ENCODE measurements at places on chromosomes 1 and 21.

DNA sequence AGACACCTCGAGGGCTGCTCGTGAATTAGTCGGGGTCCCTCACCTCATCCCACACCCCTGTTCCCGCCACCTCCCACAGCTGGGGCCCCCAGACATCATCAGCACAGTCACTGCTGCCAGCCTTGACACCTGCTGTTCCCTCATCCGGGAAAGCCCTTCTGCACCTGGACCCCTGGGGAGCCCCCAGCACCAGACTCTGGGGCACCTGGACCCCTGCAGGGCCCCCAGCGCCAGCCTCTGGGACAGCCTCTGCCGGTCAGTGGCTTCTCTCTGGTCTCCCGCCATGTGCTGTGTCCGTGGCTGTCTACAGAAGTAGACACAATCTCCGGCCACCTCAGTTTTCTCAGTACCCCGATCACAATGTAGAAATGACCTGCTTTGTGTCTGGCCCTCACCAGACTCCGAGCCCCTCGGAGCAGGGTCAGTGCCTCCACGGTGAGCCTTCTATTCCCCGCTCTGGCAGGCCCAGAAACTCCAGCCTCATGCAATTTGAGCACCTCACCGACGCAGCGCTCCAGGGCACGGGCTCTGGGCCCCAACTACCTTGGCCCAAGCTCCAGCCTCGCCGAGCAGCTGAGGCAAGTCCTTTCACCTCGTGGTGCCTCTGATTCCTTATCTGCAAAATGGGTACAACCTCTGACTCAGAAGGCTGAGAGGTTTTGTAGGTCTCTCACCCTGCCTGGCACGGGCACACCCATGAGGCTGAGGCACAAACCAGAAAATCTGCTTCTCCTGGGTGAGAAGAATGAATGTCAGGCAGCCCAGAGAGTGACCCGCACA is 84.7 kb downstream of the RIPK4 start:
- DNase-seq, result no peak

- peak; percentile 45 for DNase-seq
These were observed 577 bp downstream of the IKBKE start for GRCh38 chr1:206470692-206471414.

GRCh38 chr1:180365039-180365438 is 135.0 kb downstream of the LHX4 start:
- no peak for DNase-seq

DNA sequence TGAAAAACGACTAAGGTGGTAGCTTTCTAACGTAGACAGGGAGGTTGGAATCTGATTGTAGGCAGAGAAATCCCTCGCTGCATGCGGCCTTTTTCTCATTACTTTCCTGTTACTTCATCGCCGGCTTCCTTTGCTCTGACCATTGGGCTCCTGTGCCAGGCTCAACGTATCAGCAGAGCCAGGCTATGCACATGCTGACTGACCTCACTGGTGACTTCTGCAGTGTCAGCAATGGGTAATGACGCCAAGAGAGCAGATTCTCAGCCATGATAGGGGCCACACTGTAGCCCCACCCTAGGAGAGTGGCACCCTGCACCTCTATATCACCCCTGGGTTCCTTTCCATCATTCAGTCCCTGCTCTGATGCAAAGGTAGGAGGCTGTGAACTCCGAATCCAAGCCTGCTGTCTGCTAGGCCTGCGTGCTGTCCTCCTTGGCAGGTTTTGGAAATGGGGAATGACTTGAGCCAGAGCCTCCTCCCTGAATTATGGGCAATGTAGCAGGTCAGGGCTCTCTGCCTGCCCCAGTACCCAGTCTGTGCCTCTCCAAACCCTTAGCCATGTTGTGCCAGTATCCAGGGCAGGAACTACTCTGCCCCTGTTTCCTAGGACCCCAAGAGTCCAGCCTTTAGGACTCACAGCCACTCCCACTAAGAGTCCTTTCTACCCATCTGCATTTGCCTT is 11.4 kb downstream of the PPFIA4 start:
- no peak for DNase-seq

- no peak for DNase-seq
These were observed 156.0 kb downstream of the GLUL start for GRCh38 chr1:182235604-182235951.

- no peak for DNase-seq
These were observed 275.4 kb upstream of the TMEM51 start for GRCh38 chr1:14878124-14878523.

GRCh38 chr1:198128533-198128932 is 28.3 kb upstream of the NEK7 start:
- no peak for DNase-seq

GRCh38 chr1:103353391-103353790 is 172.1 kb upstream of the RNPC3 start:
- no peak for DNase-seq

GRCh38 chr1:231694465-231695077 is 68.0 kb downstream of the DISC1 start:
- no peak for DNase-seq

DNA sequence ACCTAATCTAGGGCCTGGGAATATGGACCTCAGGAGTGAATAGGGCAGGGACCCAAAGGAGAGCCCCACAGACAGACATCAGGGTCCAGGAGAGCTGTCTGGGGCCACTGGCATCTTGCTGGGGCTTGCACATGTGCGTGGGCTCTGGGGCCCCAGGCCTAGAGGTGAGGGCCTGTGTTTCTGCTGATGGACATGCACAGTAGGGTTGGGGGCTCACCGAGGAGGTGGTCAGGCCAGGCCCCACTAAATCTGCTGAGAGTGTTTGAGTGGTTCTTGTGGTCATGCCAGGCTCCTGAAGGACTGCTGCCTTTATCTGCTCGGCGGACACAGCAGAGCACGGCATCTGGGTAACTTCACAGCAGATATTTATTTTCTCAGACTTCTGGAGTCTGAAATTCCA is 87.4 kb downstream of the OBSCN start:
- no peak for DNase-seq

DNA sequence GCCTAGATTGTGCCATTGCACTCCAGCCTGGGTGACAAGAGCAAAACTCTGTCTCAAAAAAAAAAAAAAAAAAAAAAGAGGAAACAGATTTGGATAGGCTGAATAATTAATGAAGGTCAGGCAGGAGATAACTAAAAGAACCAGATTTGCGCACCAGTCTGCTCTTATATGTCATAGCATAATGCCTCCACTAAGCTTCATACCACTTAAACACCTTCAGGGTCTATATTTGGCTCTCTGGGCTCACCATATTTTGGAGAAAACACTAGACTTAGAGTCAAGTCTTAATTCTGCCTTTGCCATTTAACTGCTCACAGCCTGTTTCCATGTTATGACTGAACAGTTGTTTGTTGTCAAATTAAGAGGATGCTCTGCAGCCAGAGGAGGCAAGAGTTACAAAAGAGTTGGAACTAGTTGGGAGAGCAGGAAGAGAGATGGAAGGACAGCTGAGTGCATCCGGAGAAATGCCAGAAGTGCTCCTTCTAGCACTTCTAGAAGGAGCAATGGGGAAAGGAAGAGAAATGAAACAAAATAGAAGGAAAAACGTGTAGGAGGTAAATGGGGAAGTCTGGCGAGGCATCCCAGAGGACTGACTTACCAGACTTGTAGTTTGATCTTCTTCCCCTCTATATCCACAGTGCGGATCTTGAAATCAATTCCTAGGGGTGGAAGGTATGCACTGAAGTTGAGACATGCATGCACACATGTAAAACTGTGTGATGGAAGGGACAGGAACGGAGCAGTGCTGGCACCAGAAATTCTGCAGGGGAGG is 1.8 kb downstream of the RAB13 start:
- DNase-seq, result no peak

- no peak for DNase-seq
These were observed 617.4 kb downstream of the USP25 start for GRCh38 chr21:16347223-16347622.

DNA sequence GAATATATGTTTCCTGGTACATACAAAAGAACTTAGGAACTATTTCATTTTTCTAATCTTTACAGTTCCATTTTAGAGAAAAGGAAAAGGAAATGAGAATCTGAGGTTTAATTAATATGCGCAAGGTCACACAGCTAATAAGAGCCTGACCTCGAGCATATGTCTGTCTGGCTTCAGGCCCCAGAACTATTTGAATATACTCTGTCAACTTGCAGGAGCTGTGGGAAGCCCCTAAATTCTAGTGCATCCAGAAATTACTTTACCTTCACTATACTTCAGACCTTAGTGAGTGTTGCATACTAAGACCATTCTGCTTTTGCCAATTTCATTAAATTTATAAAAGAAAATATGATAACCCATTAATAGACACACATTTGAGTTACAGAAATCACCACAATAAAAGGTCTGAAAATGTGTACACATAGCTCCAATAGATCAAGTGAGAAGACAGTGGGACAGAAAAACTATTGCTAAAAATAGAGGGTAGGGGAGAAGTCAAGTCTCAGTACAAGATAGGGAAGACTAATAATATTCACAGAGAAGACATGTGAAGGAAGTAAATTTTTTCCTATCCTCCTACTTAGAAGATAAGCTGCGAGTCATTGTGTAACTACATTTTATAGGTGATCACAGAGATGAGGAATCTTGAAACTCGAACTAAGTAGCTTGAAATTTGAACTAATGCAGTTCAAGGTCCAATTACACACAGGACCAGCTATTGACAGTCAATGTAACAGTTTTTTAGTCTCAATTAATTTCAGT is 3.8 kb downstream of the RGS13 start:
- DNase-seq, result no peak

- no peak for DNase-seq
These were observed 27.3 kb downstream of the SPSB1 start for GRCh38 chr1:9319789-9320519.

GRCh38 chr1:206635978-206636345 is 626 bp downstream of the DYRK3 start:
- DNase-seq, result no peak

GRCh38 chr1:1024771-1025699 is 5.1 kb downstream of the AGRN start:
- no peak for DNase-seq

- no peak for DNase-seq
These were observed 98.2 kb downstream of the NEK7 start for GRCh38 chr1:198254948-198255347.

DNA sequence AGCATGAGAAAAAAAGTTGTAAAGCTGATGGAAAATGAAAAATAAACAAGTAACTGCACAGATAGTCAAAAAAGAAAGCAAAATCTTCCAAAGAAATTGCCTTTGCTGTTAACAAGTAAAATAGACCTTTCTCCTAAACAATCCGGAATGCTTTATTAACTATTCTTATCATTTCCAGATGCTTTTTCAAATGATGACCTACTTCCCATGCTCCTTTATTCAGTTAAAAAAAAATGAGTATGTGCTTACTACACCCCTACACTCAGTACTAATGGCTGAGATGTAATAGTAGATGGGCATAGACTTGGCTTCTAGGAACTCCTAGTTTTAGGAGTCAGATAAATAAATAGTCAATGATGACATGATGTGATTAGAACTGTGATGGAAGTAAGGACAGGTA is 108.5 kb downstream of the NIBAN1 start:
- no peak for DNase-seq

DNA sequence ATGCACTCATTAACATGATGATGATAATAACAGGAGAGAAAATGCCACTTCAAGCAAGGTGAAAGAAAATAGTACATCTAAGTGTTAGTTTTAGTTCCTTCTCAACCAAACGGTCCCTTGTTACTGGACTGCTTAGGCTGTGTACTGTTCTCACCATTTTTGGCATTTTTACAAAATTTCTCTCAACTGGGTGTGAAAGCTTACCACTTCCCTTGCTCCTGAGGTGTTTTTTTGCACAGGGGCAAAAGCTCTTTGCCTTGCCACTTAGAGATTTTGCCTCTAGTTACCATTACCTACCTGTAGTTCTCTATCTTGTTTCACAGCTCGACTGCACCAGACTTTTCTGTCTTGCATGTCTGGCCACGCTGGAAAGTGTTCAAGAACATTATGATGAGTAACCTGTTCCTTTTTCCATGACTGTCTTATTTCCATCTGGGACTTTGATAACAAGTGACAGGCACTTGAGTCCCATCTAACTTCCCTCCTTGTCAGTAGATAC is 10.7 kb downstream of the NEK7 start:
- DNase-seq, result no peak

DNA sequence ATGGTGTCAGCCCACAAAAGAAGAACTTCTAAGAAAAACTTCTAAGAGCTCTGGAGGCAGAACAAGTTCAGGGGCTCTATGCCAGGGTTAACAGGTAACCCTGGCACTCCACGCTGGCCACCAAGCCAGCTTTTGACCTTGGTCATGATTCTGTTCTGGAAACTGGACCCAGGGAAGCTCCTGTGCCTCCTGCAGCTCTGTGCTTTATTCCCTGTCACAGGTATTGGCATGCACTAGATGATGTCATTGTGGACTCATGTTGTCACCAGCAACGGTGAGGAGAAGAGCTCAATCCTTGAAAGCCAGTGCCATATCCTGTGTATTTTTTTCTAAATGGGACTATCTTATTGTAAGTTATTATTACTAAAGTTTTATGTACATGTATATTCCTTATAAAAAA is 56.7 kb upstream of the GCLM start:
- no peak for DNase-seq

- DNase-seq, result no peak
These were observed 106.4 kb upstream of the DPYD start for GRCh38 chr1:98027103-98027705.

- no peak for DNase-seq
These were observed 21.3 kb upstream of the KCNE2 start for GRCh38 chr21:34342476-34342875.

DNA sequence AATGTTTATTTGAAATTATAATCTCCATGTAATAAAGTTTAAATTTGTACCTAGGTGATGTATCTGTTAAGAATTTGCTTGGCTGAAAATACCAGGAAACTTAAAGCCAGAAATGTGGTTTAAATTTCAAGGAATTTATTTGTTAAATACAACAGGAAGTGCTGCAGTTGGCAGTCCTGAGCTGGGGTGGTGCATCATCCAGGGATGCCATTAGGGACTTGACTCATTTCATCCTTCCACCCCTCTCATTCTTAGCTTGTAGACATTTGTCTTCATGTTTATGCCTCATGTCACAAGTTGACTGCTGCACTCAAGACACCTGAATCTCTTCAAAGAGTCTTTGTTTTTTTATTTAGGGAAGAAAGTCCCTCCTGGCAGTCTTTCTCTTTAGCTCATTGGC is 175.9 kb downstream of the LHX8 start:
- no peak for DNase-seq

DNA sequence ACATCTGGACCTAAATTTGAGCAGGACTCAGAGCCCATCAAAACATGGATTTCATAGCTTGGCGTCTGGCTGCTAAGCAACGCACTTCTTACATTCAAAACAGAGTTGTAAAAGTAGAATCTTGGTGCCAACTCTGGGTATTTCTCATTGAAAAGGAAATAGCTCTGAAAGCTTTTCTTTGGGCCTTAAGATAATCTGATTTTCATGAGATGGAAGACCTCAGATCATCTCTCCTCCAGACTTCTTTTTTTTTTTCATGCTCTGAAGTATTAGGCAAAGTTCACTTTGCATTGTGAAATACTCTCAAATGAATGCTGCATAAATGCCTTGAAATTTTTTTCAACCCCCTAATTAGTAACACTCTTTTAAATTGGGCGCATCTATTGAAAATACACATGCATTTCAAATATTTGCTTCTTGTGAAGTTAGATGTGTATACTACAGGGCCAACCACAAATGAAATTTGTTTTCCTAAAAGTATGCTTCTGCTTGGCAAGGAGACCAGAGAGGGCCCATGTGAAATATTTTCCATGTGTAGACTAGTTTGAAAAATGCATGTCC is 4.2 kb downstream of the ADAMTS5 start:
- no peak for DNase-seq

GRCh38 chr21:34938089-34938764 is 110.9 kb downstream of the RUNX1 start:
- no peak for DNase-seq

GRCh38 chr1:12480748-12481362 is 137.2 kb downstream of the DHRS3 start:
- DNase-seq, result no peak
